ENCODE measurements at places on chromosomes 1 and 21.

DNA sequence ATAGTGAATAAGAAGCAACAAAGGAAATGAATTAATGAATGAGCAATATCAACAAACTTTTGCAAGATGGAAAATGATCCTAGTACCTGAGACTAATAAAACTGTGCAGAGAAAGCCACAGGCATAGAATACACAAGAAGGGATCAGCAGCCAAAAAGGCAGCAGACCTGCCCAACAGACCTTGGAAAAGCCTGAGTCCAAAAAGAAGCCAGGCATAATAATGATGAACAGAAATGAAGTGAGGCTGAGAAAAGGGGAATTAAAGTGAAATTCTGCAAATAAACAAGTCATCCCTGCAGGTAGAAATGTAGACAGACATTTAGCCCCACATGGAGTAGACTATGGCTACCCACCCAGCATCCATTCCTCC lies 10.3 kb upstream of the PHTF1 start:
- DNase-seq: no peak

- DNase-seq: no peak
Measured at GRCh38 chr1:33876970-33877650, 13.2 kb downstream of the HMGB4 start.

DNA sequence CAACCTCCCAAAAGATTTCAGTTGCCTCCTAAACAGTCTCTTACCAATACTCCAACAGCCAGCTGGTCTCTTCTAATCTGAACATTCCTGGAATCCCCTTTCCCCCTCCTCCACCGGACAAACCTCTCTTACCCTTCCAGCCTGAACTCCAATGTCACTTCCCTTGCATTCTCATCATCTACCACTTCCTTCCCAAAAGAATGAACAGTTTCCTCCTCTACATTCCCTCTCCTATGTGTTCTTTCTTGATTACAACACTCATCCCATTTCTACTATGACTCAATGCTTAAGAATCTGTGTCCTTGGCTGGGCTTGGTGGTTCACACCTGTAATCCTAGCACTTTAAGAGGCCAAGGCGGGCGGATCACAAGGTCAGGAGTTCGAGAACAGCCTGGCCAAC lies 417.1 kb downstream of the SETD4 start:
- no peak for DNase-seq

- DNase-seq: no peak
Measured at GRCh38 chr1:117531222-117531621, 74.6 kb upstream of the TENT5C start.

DNA sequence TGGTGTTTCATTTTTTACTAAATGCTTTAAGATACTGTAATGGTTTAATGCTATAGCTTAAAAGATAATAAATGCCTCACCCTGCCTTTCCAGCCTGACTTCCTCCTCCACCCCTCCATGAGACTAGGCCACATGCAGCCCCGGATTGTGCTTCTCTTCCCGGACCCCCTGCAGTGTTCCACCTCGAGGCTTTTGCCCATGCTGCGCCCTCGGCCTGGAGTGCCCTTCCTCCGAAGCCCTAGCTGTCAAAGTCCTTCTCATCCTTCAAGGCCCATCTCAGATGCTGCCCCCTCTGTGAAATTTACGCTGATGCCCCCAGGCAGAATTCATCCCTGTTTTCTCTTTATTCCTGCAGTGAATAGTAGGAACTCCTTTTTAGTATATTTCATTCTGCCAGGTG lies 98.5 kb downstream of the ATP5PO start:
- DNase-seq: no peak

GRCh38 chr1:205124726-205125125 lies 2.9 kb upstream of the RBBP5 start:
- no peak for DNase-seq

GRCh38 chr1:220099826-220100225 lies 5.9 kb downstream of the IARS2 start:
- DNase-seq: no peak

GRCh38 chr1:167861664-167862381 lies 52.1 kb downstream of the ADCY10 start:
- DNase-seq: no peak

GRCh38 chr1:56676571-56677035 lies 31.5 kb downstream of the PRKAA2 start:
- no peak for DNase-seq

DNA sequence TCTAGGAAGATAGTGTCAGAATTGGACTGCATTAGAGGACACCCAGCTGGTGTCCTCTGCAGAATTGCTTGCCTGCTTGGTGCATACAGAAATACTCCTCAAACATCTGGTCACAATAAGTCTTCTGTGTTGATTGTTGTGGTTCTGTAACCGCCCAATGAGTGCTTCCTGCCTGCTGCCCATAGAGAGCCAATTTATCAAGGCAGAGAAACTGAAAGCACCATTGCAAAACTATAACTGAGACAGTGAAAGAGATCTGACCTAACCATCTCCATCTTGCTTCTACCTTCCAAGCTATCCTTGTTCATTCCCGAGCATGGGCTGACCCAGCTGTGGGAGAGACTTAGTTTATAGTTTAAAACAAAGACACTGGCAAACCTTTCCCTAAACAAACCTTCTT lies 462.4 kb upstream of the RGS18 start:
- no peak for DNase-seq

DNA sequence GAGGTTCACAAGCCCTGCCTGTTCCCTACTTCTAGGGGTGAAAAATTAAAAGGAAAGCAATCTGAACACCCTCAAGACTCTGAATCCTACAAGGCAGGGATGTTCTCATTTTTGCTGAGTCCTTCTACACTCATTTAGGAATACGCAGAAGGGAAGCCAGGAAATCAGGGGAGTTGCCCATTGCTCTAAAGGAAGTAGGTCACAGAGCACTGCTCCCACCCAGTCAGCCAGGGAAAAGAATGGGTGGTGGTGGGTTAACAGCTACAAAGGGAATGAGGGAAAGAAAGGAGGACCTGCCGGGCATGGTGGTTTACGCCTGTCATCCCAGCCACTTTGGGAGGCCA lies 2.4 kb upstream of the CTTNBP2NL start:
- no peak for DNase-seq

GRCh38 chr21:42761776-42762335 lies 108.4 kb downstream of the PDE9A start:
- no peak for DNase-seq

DNA sequence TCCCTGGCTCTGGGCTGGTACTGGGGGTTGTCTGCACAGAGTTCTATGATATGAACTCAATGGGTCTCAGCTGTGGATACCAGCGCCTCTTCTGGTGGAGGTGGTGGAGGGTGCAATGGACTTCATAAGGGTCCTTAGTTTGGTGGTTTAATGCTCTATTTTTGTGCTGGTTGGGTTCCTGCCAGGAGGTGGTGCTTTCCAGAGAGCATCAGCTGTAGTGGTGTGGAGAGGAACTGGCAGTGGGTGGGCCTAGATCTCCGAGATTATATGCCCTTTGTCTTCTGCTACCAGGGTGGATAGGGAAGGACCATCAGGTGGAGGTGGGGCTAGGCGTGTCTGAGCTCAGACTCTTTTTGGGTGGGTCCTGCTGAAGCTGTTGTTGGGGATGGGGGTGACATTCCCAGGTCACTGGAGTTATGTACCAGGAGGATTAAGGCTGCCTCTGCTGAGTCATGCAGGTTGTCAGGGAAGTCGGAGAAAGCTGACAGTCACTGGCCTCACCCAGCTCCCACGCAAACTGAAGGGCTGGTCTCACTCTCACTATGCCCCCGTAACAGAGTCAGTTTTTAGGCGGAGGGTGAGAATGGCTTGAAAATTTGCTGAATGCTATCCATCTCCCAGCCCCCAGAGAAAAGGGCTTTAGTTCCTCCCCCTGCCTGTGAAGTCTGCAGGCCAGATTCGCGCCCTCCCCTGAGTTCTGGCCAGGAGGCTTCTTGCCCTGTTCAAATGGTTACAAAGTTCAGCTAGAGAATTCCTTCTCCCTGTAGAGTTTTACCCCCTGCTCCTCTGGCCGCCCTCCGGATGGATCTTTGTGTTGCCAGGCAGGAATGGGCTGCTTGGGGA lies 902.9 kb downstream of the LTN1 start:
- no peak for DNase-seq

DNA sequence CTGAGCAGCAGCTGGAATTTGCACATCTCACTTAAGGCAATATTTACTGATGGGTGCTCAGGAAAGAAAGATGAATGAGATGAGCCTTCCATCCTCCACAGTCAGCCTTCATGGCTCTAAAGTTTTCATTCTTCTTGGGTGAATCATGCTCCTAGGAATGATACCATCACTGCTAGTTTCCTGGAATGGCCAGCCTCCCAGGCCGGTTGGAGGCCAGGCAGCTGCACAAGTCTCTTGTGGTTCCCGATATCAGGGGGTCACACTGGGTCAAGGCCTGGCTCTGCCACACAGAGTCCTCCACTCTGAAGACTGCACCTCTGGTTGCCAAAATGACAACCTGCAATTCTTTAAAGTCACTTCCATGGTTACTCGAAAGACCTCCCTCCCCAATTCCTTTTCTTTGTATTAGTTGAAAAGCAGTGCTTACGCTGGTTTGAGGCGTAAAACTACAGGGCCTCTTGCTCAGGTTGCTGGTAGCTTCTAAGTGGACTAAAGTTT lies 46.2 kb upstream of the PALMD start:
- no peak for DNase-seq

- no peak for DNase-seq
Measured at GRCh38 chr1:116481934-116482333, 88.9 kb downstream of the CD58 start.

DNA sequence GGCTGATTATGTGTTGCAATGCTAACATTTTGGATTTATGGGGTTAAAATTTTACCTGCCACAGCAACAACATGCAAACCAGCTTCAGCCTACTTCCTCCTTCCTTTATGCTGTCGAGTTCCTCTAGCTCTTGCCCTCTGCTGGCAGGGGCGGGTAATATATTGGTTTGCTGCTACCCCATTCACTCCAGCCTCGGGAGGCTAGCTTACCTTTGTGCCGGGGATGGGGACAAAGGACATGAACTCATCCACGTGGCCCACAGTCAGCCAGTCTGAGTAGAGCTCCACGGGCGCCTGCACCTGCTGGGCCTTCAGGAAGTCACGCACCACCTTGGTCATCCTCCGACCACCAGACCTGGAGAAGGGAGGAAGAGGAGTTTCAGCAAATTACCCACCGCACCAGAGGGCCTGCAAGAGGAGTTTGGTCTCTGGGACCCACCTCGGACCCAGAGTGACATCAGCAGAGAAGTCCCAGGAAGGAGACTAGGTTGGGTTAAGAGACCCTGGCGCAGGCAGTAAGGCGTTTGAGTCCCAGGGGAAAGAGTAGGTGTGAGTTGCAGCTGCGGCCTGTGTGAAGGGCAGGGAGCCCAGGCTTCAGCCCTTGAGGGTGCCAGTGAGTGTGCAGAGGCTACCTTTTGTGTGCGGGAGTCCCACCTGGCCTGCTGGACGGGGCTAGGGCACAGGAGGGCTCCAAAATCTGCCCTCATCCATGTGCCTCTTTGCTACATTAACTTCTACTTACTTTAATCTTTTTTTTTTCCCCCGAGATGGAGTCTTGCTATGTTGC lies 21.8 kb upstream of the SDHB start:
- no peak for DNase-seq

GRCh38 chr1:105934806-105935205 lies 1121.7 kb upstream of the PRMT6 start:
- no peak for DNase-seq

DNA sequence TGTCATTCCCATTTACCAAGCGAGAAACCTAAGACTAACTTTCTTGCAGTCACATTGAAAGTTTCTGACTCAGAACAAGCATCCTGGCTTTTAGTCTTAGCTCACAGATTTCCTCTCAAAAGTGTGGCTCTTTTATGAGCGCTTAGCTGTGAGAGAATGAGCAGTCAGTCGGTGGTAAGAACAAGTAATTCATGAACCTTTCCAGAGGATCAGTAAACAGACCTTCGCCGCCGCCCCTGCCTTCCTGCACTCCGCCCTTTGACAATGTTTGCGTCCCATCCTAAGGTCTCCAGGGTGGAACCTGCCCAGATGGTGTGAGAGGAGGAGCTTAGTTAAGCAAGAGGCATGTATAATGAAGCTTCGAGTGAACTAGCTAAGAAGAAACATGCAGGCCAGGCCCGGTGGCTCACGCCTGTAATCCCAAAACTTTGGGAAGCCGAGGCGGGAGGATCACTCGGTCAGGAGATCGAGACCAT lies 142.4 kb downstream of the GLUL start:
- DNase-seq: no peak

DNA sequence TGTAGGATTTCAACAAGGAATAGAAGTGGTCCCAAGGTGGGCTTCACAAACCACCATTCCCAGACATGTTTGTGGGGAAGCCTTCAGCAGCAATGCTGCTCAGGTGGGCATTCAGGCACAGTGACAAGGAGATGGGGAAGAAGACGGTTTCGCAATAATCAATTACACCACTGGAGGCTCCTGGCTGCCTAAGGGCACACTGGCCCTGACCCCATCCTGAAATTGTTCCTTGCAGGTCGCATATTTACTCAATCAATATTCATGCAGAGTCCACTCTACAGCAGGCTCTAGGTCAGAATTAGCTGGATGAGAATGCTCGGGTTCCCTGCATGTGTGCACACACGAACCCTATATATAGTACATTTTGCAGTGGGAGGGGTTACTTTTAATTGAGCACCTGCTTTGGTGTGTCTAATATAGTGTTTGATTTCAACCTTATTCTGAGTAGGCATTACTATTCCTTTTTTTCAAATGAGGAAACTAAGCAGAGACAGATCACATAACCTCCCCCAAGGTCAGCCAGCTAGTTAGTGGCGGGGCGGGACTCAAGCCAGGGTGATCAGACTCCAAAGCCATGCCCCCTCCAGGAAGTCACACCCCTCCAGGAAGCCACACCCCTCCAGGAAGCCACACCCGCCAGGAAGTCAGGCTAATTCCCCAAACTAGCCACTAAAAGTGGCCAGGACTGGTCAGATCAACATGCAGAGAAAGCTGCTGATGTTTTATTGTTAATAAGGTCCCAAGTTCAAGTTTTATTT lies 106.5 kb downstream of the HLCS start:
- DNase-seq: no peak

- DNase-seq: no peak
Measured at GRCh38 chr1:219387211-219387610, 213.5 kb downstream of the LYPLAL1 start.

- no peak for DNase-seq
Measured at GRCh38 chr21:17575076-17575475, 37.6 kb downstream of the BTG3 start.

GRCh38 chr1:74946388-74946787 lies 187.8 kb upstream of the LHX8 start:
- DNase-seq: no peak

DNA sequence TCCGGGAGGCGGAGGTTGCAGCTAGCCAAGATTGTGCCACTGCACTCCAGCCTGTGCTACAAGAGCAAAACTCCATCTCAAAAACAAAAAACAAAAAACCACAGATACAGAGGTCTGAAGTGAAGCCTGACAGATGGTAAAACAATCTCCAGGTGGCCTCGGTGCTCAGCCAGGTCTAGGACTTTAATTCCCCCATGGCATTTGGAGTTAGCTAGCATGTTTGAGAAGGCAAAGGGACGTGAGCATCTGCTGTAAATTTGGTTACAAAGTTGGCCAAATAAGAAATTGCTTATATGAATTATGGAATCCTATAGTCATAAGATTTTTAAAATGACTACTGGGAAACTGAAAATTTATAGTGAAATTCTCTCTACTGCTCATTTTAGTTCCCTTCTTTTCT lies 98.3 kb upstream of the FMN2 start:
- DNase-seq: no peak

GRCh38 chr1:221877311-221877710 lies 135.4 kb upstream of the DUSP10 start:
- DNase-seq: no peak
